GOT3 (cell line): ENCODE measurements at places on chromosomes 12 and 14.

DNA sequence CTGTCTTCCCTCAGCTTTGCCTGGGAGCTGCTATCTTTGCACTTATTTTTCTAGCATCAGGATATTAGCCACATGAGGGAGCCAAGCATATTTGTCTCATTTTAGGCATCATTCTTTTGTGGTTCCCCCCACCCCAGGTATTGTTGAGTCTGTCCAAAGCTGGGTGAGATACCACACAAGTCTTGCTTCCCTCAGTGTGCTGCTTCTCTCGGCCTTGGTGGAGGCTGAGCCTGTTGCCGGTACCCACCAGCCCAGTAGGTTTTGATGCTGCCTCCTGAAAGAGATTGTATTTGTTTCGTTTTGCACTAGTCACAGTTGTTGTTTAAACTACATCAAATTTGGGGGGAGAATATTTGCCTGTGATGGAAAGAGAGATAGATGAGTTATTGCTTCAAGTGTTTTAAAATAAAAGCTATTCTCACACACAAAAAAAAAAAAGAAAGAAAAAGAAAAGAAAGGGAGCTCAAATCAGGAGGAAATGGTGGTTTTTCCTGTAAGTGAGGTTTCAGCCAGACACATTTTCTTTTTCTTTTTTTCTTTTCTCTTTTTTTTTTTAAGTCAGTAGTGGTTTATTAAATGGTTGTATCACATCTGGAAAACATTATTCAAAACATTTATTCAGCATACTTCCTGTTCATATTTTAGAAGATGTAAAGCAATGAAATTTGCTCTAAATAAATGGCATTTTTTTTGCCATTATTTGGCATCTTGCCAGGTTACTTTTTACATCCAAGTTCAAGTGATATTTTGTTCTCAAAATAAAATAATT is 58.5 kb downstream of the SLC4A8 start:
- no peak for DNase-seq

DNA sequence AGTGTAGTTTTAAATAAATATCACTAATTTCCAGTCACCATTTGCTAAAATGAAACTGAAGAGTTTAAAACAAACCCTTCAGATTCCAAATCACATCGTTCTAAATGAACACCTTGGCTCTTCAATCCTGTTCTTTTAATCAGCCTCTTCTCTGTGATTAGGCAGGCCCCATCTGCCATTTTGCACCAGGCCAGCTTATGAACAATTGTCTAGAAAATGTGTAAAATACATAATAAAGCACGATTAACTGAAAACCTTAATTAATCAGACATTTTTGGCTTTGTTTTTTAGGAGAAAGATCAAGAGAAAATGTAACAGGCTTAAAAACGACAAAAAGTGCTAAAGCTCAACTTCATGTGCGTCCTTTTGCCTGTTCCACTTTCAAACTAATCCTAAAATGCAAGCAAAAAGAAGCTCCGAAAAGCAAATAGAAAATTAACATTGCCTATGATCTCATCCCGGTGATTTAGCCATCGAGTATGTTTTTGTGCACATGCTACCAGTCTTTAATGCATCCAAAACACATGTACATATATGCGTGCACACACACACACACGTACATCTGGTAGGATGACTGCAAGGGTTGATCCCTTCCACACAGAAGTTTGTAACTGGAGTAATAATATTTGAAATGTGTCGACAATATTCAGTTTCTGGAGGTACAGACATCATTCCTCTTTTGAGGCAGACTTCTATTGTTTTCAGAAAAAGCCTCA is 288.6 kb downstream of the FOXN3 start:
- no peak for DNase-seq

- DNase-seq: no peak
These were observed 5.4 kb upstream of the CCDC177 start for GRCh38 chr14:69580009-69580577.

DNA sequence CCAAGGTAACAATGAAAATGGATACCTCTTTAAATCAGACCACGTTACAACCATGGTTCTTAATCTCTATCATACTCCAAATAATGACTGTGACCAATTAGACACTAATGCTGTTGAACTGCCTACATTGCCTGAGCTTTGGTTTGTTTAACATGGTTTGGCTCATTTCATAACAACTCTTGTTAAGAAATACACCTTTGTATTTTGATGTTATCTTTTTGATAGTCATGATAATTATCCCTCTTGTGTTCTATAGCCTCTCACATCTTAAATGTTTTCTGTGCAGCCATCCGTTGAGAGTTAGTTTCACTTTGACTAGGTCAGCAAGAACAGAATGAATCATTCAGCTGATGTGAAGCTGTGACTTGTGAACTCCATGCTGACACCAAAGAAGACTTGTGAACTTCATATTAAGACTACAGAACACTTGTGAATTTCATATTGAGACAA is 75.5 kb upstream of the RERGL start:
- DNase-seq: no peak

- no peak for DNase-seq
These were observed 11.7 kb upstream of the ANKLE2 start for GRCh38 chr12:132773077-132773955.
